ENCODE measurements at places on chromosomes 6 and 20. TPM values are rescaled to one million over a fixed set of nuclear protein-coding genes. Genes with fewer than 3 reads are reported as not detected.
A peak's percentile ranks its signal among the peaks of the same experiment; 100 is the strongest.

- DNase-seq, result no peak
These were observed 71.0 kb upstream of the SLC22A16 start for GRCh38 chr6:110547266-110547964.

MUCL3 gene
- total RNA-seq, result not detected

DNA sequence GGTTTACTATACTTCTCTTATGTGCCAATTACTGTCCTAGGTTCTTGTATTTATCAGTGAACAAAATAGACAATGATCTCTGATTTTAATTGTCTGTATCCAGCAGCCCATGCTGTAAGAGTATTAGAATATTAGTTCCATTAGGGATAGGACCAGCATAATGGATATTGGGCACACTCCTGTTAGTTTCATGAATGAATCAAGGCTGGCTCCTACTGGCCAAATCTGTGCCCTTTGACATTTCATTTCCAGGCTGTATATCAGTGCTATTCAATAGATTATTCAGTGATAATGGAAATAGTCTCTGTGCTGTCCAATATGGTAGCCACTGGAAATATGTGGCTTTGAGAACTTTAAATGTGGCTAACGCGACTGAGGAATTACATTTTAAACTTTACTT lies 1007.9 kb upstream of the FLRT3 start:
- DNase-seq, result no peak

DEFB132 gene
- not detected for total RNA-seq

DNA sequence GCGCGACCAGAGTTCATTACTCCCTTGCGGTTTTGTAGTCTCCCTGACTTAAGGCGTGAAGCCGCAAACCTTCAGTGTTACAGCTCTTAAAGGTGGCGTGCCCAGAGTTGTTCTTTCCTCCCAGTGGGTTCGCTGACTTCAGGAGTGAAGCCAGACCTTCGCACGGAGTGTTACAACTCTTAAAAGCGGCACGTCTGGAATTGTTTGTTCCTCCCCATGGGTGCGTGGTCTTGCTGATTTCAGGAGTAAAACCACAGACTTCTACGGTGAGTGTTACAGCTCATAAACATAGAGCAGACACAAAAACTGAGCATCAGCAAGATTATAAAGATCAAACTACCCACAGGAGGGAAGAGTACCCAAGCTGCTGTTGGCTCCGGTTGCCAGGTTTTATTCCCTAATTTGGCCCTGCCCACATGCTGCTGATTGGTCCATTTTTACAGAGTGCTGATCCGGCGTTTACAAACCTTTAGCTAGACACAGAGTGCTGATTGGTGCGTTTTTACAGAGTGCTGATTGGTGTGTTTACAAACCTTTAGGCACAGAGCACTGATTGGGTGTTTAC lies 10.4 kb downstream of the TMEM14C start:
- no peak for DNase-seq

DNA sequence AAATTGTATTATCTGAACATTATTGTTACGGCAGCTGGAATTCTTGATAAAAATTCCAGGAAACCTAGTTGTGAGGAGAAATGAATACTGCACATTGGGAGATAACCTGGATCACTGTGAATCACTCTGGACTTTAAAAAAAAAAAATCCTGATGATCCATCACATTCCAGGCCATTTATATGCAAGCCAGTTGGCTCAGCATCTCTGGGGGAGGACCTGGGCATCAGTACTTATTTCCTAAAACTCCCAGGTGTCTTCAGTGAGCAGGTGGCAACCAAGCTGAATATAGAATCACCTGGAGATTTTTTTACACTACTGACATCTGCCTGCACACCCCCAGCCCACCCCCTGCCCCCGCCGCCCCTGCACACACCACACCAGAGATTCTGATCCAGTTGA lies 39.1 kb upstream of the SIRT5 start:
- no peak for DNase-seq

GRCh38 chr6:105680131-105680530 lies 277.2 kb upstream of the PREP start:
- no peak for DNase-seq

- no peak for DNase-seq
These were observed 459.5 kb downstream of the DHX35 start for GRCh38 chr20:39421571-39422105.

DNA sequence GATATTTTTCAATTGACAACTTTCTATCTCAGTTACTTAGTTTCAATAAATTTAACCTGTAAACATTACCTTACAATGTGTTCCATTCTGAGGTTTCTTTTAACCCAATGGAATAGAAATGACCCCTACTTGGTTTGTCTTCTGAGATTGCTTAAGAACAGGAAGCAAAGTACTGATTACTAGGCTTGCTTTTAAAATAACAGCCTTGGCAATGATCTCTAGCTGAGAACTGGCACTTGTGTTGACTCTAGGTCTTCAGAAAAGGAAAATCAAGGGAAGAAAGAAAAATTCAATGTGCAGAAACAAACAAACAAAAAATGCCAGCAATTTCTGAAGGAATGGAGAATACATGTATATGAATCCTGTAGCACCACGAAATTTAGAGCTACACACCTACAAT lies 66.1 kb downstream of the SYNE1 start:
- no peak for DNase-seq

BTNL2 gene
- not detected for total RNA-seq

DNA sequence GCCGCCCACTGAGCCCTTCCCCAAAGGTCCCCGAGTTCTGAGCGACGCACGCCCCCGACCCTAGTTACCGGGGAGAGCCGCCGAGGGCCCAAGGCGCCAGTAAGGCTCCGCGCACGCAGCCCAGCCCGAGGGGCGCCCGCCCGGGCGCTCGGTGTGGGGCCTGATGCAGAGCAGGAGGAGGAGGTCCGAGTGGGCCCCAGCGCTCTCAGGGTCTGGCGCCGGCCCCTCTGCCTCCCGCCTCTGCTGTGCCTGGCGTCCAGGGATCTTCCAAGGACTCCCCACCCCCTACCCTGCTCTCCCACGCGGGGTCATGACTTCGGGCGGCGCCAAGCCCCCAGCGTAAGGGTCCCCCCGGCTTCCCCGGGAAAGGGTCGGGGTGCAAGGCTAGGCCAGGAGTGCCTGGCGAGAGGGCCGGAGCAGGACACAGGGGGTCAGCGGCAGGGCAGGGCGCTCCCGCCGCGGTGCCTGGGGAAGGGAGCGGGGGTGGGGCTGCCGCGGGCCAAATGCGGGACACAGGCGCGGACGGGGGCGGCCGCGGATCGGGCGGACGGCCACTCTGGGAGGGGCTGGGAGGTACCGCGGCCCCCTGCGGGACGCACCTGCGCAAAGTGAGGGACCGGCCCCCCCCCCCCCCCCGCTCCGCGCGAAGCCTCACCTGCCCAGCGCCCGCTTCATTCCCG lies 637 bp downstream of the ABHD12 start:
- DNase-seq, result peak; percentile 25

GRCh38 chr6:156876302-156876701 lies 99.1 kb downstream of the ARID1B start:
- peak; percentile 10 for DNase-seq

DNA sequence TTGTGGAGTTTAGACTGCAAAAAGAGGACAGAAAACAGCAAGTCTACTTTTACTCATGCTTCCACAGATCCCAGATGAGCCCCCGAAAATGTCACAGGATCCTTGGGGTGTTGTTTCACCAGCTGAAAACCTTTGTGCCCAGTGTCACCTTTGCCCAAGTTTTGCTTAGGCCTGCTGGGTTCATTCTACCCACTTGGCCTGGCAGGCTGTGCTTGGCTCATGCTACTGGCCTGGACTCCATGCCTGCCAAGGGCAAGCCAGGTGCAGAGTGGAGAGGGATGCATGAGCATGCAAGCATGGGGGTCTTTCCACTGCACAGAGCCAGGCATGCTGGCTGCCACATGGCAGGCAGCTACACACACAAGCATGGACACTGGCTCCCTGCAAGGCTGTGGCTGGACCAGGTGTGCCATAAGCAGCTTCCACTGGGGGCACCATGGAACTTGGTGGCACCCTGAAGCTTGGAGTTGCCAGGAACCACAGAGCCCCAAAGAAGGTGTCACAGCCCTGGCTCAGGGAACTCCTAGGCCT lies 1082.0 kb downstream of the KHDRBS2 start:
- DNase-seq, result no peak

DNA sequence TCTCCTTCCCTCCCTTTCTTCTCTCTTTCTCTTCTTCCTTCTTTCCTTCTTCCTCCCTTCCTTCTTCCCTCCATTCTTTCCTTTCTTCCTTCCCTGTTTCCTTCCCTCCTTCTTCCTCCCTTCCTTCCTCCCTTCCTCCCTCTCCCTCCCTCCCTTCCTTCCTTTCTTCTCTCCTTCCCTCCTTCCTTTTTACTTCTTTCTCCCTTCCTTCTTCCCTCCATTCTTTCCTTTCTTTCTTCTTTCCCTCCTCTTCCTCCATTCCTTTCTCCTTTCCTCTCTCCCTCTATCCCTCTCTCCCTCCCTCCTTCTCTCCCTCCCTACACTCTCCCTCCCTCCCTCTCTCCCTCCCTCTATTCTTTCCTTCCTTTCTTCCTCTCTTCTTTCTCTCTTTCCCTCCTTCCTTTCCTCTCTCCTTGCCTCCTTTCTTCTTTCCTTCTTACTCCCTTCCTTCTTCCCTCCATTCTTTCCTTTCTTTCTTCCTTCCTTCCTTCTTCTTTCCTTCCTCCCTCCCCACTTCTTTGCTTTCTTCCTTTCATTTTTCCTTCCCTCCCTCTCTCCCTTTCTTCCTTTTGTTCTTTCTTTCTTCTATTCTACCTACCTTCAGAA lies 200.4 kb upstream of the SSTR4 start:
- no peak for DNase-seq

- no peak for DNase-seq
These were observed 54.0 kb upstream of the PLN start for GRCh38 chr6:118494091-118494490.

DNA sequence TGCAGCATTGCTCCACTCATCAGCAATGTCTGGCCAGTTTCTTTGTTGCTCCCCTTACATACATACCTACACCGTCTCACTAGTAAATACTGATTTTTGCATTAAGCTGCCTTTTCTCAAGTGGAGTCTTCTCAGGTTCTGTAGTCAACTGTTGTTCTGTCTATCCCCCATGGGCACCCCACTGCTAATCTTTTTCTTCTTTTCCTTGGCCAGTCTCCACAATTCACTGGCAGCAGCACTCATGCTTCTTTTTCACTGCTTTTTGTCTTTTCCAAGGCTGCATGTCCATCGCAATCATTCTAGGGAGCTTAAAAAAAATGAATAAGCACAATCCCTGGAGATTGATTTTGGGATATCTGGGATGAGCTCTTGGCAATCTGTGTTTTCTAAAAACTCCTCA lies 10.3 kb upstream of the ERVFRD-1 start:
- DNase-seq, result no peak

CCM2L gene
- total RNA-seq, result not detected

DNA sequence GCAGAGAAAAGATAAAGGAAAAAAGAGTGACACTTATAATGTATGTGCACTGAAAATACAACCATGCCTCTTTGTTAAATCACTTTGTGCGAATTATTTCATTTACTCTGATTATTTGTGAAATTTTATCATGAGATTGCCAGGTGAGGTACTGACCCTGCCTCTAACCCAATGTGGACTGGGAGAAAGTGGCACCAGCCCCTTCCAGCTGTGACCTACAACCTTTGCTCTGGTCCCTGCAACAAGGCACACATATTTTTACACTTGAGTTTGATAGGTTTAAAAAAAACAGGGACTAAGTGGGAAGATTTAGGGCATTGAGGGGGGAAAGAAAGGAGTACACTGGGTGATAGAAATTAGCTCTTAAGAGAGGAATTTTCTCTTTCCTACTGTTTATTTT lies 80.3 kb upstream of the ISM1 start:
- no peak for DNase-seq

DNA sequence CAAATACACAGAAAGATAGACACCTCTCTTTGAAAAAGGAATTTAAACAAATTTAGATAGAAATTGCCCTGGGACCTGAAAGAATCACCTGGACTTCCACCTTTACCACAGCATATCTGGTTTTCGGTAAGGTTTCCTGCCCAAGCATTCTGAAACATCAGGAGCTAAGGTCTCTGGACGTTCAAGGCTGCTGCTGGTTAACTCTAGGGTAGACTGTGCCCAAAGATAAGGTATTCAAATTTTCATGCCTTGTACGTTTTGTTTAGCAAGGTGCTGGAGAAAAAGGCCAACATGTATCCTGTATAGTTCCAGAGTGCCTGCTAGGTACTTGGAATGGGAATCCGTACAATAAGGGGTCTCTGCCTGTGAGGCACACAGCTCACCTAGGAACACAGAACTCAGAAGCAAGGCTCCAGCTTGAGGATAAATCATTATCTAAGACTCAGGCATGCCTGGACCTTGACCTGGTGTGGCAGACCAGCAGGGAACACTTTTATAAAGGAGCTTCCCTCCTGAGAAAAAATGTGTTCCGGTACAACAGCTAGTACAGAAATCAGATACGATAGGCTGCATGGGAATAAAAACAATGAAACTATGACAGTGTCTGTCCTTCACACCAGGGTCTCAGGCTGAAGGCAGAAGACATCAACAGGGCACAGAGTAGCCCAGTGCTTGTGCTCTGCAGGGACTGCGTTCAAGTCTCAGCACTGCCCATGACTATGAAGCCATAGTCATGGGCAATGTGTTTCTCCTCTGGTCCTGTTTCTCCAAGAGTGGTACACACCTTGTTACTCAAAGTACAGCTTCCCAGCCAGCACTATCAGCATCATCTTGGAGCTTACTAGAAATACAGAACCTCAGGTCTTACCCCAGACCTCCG lies 70.4 kb downstream of the METTL24 start:
- DNase-seq, result no peak

DNA sequence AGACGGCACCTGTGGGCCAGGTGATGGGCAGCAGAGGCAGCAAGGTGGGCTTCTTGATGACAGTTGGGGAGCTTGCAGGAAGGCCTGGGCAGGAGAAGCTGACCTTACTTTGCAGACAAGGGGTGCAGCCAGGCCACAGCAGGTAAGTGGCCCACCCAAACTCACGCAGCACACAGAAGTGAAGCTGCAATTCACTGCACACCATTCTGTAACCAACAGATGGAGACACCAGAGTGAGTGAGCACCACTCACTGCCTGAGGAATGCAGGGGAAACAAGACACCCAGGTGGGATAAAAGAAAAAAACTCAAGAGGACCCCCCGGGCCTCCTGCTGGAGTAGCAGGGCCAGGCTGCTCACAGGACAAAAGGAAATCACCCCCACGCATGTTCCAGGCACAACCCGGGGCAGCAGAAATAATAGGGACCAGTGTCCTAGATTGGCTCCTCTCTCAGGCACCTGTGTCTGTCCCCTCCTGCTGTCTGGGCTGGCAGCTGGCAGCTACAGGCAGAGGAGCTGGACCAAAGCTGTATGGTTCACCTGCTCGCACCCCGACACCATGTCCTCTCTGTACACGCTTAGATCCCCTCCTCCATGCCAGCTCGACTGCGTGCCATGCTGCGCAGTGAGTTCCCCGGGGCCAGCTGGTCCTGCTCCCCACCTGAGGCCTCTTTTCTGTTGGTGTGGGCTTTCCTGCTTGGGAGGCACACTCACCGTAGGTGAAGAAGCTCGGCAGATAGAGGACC lies 4.9 kb downstream of the MTCH1 start:
- no peak for DNase-seq
